ENCODE measurements at places on chromosomes 6 and 20.

GRCh38 chr6:60891606-60892005 is 1394.4 kb downstream of the KHDRBS2 start:
- no peak for DNase-seq

GRCh38 chr6:156933201-156934068 is 156.3 kb downstream of the ARID1B start:
- DNase-seq = no peak

DNA sequence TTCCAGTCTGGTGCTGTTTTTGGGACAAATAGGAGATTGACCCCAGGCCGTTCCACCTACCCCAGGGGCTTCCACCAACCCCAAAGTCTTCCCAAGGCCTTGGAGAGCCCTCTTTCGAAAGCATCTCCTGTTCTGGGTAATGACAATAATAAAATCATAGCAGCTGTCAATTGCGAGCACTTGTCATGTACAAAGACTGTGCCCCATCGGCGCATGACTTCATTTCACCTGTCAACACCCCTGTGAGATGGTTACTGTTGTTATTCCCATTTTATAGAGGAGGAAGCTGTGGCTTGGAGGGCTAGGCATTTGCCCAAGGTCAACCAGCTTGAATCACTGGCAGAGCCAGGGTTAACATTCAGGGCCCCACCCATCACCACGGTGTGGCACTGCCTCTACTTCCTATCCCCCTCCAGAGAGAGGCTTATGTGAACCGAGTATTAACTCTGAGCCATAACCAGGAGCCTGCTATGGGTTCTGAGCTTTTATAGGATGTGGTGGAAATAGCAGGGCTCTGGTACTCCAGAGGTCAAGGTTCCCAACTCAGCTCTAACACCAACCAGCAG is 51.2 kb downstream of the HNF4A start:
- DNase-seq = no peak

GRCh38 chr6:25322692-25323091 is 43.5 kb downstream of the CARMIL1 start:
- no peak for DNase-seq

- DNase-seq = no peak
These were observed 2.8 kb upstream of the CSNK2A1 start for GRCh38 chr20:546353-546752.

DNA sequence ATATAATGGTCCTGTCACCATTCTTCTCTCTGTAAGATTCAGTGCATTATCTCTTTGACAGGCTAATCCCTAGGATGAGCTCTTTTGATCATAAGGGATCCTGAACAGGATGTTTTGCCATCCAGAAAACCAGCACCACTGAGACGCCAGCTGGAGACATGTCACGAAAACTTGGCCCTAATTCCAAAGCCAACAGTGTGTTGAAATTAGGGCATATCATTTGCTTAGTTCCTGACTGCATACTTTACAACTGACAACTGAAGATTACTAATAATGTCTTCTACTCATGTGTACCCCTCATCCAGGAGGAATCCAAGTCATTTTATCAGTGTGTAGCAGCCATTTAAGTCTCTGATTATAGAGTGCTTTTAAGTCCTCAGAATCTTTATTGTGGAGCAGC is 243.6 kb downstream of the KCNQ5 start:
- no peak for DNase-seq

GRCh38 chr20:64138276-64138815 is 25.9 kb upstream of the MYT1 start:
- no peak for DNase-seq

DNA sequence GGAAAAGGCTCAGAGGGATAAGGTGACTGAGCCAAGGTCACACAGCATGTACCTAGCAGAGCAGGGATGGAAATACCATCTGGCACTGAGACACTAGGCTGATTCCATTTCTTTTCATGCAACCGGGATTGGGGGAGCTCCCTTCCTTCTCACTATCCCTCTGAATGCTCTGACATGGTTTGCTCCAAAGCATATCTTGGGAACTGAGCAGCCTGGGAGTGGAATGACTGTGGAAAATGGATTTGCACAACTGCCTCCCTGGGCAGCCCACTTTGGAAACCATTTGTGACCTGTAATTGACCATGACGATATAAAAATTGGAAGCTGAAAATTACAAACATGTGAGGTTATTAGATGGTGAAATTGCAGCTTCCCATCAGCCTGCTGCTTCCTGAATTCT is 309.0 kb upstream of the CHD6 start:
- no peak for DNase-seq

- no peak for DNase-seq
These were observed 63.6 kb downstream of the IPCEF1 start for GRCh38 chr6:154292855-154293519.

DNA sequence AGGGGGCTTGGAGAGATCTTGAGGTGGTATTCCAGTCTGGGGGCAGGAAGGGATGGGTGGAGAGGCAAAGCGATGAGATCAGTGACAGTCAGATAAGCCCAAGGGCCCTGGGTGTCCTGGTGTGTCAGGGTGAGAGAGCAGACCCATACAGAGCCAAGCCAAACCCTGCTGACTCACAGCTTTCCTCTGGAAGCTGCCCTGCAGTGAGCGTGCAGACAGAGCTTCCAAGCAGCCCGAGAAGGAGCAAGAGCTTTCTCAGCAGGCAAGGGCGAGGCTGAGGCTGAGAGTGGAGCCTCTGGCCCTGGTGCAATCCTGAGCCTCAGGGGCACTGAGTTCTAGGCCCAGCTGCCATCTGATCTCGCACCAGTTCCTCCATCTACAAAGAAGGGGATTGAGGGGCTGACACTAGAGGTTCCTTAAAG is 91.1 kb upstream of the HIVEP1 start:
- DNase-seq = no peak

- no peak for DNase-seq
These were observed 34.9 kb upstream of the LOC128125822 start for GRCh38 chr6:63537201-63537958.
